Stimulated activated naive B cell treated with anti-CD40 and anti-IgM and Interleukin-4, amounts not matched to agents 10 μg/mL and 1 μg/mL and 100 μg/mL, for 72 hours (primary cell): ENCODE measurements at places on chromosomes 1 and 21.

- no peak for DNase-seq
Observed at GRCh38 chr1:184665360-184665759, 89.3 kb downstream of the EDEM3 start.

DNA sequence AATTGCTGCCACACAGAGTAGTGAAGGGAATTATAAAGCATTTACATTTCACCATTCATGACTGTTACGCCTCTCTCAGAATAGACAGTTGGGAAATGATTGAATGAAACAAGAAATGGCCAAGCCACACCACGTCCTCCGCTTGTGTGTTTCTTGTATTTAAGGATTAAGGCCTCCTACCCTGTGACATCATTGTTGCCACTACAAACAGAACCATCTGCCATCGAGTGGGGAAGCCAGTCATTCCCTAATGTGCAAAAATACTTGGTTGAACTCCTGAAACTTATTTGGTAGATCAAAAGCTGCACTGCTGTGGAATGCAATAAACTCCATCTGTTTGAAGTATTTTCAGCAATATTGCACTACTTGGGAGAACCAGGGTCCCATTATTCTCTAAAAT is 99.0 kb upstream of the C1orf105 start:
- no peak for DNase-seq

- no peak for DNase-seq
Observed at GRCh38 chr1:17561247-17561548, 21.7 kb downstream of the ARHGEF10L start.

DNA sequence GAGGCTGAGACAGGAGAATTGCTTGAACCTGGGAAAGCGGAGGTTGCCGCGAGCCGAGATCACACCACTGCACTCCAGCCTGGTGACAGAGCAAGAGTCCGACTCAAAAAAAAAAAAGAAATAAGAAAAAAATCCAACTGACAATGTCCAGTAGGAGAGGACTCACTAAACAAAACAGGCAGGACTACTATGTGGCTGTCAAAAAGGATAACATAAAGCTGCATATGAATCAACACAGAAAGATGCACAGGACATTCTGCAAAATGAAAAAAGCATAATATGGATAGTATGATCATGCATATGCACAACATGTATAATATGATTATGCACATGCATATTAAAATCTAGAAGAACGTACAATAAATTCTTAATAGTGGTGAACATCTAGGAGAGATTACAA is 80.7 kb downstream of the JAK1 start:
- no peak for DNase-seq

- DNase-seq = no peak
Observed at GRCh38 chr1:183287191-183287675, 101.2 kb downstream of the LAMC2 start.

DNA sequence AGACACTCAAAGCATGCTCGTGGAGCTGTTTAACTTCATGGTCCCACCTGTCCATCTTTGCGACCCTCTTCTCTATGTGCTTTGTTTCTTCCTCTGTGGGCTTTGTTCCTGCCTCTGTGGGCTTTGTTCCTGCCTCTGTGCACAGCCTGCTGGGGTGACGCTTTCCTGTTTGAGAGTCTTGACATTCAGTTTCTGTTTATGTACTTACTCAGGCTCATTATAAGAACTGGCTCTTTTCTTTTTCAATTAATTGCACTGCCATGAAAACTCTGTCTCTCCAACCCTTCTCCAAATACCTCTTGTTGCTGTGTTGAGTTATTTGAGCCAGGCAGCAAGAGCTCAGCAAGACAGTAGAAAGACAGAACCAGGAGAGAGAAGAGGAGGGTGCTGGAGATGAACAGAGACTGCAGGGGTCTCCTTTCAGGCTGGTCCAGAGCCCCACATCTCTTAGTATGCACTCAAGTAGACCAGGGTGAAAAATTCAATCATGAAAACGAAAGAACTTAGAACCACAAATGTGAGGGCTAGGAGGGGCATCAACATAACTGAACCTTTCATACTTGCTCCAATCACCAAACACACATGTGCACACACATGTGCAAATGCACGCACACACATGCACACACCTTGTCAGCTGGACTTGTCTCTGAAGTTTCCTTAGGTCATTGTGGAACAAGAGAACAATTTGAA is 88.3 kb upstream of the SGIP1 start:
- DNase-seq = peak; percentile 32

DNA sequence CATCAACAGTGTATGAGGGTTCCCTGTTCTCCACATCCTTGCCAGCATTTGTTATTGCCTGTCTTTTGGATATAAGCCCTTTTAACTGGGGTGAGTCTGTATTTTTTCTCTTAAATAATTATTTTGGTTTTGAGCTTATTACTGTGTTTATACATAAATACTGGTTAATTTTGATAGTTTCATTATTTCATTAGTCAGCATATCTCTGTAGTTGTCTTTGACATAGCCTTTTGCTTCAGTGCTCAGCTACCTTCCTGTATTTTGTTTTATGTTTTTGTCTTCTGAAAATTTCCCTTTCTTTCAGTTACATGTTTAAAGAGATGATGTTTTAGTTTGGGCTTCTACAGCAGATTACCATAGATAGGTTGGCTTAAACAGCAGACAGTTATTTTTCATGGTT is 138.1 kb downstream of the XPR1 start:
- DNase-seq = no peak

GRCh38 chr1:151897991-151898431 is 11.3 kb downstream of the THEM4 start:
- DNase-seq = no peak

DNA sequence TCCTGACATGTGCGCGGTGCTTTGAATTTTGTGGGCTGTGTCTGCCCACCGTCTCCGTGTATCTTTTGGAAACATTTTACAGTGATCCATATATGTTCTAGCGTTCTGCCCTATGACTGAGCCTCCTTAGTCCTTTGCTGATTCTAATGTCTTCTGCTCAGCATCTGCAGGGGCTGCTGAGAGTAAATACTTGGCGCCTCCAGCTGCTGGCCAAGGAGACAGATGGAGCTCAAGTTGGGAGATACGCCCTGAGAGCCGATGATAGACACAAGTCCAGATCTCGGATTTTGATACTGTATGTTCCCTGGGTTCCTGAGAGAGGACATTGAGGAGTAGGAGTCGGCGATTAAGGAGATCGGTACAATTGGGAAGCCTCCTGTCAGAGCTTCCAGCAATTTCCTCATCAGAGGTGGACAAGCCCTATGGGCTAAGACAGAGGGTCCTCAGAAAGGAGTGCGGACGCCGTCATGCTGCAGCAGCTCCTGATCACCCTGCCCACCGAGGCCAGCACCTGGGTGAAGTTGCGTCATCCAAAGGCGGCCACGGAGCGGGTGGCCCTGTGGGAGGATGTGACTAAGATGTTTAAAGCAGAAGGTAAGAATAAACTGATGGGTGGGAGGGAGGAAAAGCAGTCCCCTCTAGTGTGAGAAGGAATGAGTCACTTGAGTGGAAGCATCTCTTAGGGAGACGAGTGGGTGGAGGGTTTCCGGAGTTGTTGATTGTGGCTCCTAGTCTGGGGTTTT is 390 bp downstream of the ZFP69B start:
- DNase-seq = peak; percentile 74

GRCh38 chr1:246591504-246591903 is 25.2 kb downstream of the CNST start:
- DNase-seq = peak; percentile 29

GRCh38 chr1:230084408-230085177 is 17.6 kb downstream of the GALNT2 start:
- peak; percentile 19 for DNase-seq

- no peak for DNase-seq
Observed at GRCh38 chr1:24919791-24920532, 10.1 kb downstream of the RUNX3 start.

- DNase-seq = no peak
Observed at GRCh38 chr1:99110140-99111041, 105.7 kb upstream of the PLPPR5 start.

GRCh38 chr1:243266231-243266630 is 10.4 kb downstream of the SDCCAG8 start:
- no peak for DNase-seq

DNA sequence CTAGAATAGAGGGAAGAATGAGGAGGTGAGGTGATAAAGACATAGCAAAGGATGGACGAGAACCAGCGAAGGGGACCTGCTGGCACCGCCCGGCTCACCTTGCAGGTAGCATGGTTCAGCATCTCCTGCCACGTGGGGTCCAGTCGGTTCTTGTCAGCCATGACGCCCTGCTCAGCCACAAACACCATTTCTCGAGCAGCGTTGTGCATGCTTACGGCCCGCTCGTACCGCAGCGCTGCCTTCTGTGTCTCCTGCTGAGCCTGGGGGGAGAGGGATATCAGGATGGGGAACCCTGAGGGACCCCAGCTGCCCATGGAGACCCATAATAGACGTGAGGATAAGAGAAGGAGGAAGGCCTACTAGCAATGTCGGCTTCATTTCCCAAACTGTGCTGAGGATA is 11.4 kb downstream of the SH3BP5L start:
- DNase-seq = no peak

- no peak for DNase-seq
Observed at GRCh38 chr1:188043536-188044245, 1214.9 kb downstream of the PLA2G4A start.

- DNase-seq = peak; percentile 55
Observed at GRCh38 chr1:160291248-160292220, 6.6 kb upstream of the PEX19 start.

DNA sequence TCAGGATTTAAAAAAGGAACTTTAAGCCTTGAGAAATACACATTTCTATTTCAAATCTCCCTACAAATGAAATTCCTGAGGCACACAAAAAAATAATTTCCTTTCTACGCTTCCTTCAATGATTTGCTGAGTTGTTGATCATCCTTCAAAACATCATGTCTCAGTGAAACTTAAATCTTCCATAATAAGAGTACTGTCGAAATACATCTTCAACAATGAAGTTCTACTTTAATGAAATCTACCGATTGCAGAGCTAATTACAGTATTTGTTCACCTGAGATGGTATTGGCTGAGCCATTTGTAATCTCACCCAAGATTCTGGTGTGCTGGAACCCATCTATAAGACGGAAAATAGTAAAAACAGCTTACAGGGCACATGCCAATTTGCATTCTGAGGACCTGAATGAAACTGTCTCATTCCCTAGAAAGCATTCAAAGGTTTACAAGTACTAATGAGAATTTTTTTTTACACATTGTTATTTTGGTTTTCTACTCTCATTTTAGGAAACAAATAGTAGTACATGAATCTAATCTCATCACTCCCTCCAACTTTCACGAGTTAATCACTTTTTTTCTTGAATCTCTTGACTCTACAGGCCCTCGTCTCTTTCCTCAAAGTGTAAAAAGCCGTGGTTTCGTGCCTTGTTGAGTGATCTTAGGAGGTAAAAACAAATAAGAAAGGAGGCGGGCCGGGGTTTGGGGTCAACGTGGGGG is 1.1 kb downstream of the CHML start:
- no peak for DNase-seq

DNA sequence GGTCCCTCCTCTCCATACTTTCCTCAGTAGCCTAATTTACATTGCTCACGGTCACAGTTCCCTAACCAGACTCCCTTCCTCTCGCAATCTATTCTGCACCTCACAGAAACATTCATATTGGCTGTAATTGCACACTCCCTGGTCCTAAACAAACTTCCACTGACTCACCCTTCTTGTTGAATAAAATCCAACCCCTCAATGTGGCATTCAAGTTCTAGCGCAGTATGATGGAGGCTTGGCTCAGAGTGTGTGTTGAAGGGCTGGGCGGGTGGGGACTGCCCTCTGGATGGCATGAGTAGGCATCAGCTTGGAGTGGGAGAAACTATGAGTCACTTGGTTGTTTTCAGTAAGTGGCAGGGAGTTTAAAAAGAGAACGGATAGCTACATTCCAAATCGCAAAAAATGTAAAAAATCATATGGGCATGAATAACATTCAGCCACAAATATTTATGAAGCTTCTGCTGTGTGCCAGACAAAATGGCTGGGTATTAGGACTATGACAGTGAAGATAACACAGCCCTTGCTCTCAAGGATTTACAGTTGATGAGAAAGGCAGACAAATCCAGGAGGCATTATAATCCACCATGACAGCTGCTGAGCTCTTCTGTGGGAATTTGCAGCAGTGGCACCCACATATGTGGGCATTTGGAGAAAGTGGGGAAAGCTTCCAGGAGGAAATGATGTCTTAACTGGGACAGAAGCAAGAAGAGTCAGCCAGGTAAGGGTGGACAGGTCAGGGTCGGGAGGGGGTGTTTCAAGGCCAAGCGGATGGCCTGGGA is 42.2 kb upstream of the LYST start:
- DNase-seq = no peak

GRCh38 chr1:191206513-191207207 is 729.0 kb upstream of the BRINP3 start:
- no peak for DNase-seq

DNA sequence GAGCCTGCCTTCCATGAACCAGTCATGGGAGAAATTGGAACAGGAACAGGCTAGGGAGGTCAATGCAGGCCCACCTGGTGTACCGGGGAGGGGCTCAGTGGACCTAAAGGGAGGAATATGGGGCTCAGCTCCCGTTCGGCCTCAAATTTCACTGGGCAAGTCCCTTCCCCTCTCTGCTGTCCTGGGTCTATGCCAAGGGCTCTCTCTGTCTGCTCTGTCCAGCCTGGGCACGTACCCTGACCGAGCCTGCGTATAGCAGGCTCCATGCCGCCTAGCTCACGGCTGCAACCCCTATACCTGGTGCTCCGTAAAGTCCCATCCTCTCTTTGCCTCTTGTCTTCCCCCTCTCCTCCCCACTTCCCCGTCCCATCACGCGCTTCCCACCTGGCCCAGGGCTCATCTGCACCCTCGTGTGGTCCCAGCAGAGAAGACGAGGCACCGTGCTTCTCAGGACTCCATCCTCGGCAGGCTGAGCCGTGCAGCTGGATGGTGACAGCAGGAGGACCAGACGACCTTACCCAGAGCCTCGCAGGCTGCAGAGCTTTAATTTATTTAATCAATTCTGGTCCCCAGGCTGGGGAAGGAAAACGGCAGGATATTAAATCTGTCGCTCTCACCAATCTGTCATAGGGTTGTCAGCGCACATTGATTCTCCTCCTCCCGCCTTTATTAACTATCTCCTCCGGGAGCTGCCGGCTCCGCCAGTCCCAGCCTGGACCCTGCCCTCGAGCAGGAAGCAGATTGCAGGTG is 25.0 kb upstream of the DISP3 start:
- no peak for DNase-seq
